ENCODE measurements at places on chromosomes 5 and 9. TPM values are rescaled to one million over a fixed set of nuclear protein-coding genes. Genes with fewer than 3 reads are reported as not detected.
A peak's percentile ranks its signal among the peaks of the same experiment; 100 is the strongest.

GRCh38 chr5:135557076-135557838, 21.5 kb upstream of the NEUROG1 start:
- DNase-seq: no peak

DNA sequence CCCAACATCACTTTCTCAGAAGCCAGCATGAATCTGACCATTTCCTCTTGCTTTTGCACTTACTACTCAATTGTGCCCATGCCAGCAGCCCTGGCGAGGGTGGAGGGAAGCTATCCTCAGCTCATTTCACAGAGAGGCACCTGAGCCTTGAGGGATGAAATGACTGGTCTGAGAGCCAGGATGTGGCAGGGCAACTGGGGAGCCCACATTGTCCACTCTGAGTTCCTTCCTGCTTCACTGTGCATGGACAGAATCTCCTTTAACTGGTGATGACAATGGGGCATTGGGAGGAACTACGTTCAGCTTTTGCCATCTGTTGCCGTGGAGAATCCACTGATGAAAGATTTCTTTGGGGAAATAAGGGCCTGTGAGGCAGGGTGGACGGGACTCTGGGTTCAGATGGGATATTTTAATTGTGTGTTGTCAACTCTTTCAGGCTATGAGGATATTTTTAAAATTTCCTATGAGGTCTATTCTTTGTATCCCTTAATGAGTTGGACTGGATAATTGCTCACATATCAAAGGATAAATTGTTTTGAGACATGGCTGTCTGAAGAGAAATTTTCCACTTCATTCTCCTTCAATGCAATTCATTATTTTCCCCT, 78.3 kb downstream of the TNC start:
- DNase-seq: no peak

GRCh38 chr9:93290495-93291434, 106.8 kb downstream of the WNK2 start:
- no peak for DNase-seq

GRCh38 chr9:99666571-99666970, 155.1 kb upstream of the NR4A3 start:
- no peak for DNase-seq

DNA sequence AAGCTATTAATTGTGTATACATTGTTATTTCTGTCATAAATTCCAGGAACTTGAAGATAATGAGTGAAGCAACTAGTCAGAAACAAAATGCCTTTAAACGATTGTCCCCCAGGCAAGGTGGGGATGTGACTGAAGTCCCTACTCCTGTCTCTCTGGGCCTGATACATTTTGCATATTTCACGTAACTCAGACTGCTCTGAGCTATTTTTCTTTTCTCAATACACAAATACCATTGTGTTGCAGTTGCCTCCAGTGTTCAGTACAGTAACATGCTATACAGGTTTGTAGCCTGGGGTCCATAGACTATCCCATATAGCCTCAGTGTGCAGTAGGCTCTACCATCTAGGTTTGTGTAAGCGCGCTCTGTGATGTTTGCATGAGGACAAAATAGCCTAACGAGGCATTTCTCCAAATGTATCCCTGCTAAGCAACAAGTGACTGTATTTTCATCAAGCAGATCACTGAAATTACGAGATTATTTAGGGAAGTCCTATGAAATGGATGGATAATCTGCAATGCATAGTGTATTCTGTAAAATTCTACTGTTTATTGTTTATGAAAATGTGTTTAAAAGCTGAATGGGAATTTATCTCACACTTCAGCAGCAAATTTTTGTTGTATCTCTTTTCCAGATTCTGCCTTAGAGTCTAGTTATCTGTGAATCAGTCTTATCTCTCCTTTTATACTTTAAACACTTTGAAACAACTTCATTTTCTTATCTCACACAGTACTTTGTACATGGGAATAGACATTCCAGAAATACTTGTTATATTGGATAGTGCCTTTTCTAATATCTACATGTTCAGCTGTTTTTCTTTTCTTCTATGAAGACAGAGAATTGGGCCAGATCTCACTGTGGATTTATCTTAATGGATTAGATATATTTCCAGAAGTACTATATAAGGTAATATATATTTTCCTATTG, 150.5 kb downstream of the CD180 start:
- DNase-seq: no peak

PRDM9 gene
- total RNA-seq: not detected

DNA sequence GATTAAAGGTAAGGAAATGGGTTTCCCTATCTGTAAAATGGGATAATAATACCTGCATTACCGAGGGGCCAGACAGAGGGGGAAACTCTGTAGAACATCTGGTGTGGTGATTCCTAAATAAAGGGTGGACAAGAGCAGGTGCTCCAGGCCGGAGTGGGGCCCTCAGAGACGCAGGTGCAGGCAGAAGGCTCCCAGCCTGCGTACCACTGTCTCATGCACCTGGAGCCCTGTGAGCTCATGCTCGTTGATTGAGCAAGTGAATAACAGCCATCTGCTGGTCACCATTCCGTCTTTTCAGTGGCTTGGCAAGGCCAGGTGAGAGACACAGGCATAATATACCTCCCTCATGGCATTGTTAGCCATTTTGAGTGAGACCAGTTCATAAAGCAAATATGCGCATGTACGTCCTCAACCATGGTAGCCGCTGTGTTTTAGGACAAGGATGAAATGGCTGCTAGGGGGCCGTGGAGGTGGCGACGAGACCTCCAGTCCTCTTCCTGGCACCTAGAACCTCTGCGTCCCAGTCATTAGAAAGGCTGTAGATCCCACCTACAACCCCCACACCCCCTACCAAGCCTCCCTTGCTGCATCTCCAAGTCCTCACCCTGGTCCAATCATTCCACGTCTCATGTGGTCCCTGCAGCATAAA, 198.0 kb upstream of the MVB12B start:
- no peak for DNase-seq

SVEP1 gene
- 0.35 TPM for total RNA-seq

GRCh38 chr5:144028058-144028457, 142.4 kb downstream of the YIPF5 start:
- DNase-seq: no peak

GAPT gene
- total RNA-seq: not detected

DNA sequence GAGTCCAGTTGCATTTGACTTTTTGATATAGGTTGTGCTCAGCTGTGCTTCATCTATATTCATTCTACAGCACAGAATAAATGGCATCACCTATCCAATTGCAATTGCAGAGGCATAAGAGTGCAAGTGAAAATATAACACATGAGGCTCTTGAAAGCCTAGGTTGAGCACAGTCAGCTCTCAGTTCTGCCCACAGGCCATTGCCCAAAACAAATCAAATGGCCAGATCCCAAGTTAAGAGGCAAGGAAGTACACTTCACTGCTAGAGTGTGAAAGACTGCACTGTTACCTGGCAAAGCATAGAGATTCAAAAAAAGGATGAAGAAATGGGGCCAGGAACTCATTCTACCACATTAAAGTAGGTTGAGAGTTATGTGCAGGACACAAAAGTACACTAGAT, 305.5 kb upstream of the SEMA6A start:
- no peak for DNase-seq

FAM151B gene
- total RNA-seq: 1.3 TPM

DNA sequence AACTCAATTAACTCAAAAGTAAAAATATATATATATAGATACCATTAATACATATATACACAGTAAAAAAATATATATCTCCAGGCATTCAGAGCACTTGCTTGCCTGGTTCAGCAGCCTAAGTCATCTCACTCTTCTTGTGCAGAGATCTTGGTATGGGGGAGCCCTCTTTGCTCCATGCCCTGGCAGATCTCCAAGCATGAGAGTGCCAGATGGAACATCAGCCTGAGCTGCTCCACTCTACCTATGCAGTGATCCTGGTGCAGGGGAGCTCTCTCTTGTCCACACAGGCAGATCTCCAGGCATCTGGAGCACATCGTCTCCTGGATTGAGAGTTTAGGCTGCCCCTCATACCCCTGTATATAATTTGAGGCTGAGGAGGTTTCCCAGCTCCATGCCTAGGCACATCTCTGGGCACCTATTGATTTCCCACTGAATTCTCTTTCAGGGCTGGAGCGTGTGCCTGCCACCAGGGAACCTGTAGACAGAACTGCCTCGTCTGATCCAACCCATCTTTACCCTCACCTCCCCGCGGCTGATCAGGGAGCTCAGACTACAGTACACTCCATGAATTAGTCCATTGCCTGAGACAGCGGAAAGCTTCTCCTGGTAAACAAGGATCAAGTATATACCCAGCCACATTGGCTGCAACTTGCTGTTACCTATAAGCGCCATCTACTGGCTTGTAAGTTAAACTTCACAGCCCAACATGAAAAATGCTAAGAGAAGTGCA, 342.4 kb upstream of the GRIA1 start:
- DNase-seq: peak; percentile 15
